Stimulated activated CD8-positive, alpha-beta memory T cell treated with anti-CD3 and anti-CD28 coated beads, Interleukin-12 subunit alpha, Interleukin-12 subunit beta, amount 100 ng/mL, for 1 hour (primary cell): ENCODE measurements at places on chromosomes 1 and 21.
A peak's percentile ranks its signal among the peaks of the same experiment; 100 is the strongest.

GRCh38 chr21:45494851-45495680, 47.2 kb downstream of the SLC19A1 start:
- no peak for DNase-seq

GRCh38 chr1:55584526-55585401, 369.6 kb upstream of the USP24 start:
- DNase-seq, result no peak

- no peak for DNase-seq
Measured at GRCh38 chr1:188427642-188428041, 1598.9 kb downstream of the PLA2G4A start.

GRCh38 chr1:58904299-58905125, 120.7 kb upstream of the JUN start:
- DNase-seq, result no peak

DNA sequence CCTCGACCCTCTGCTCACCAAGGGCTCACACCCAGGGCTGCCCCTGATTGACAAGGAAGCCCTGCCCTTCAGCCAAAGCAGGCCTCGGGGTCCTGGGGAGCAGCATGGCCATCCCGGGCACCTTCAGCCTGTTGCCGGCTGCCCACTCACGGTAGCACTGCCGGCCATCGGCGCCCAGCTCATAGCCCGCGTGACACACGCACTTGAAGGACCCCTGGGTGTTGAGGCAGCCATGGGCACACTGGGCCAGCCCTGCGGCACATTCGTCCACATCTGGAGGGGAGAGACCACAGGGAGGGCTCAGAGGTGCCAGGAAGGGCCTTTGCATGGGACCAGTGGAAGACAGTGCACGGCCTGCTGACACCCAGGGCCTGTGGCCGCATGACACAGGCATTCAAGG, 57.4 kb downstream of the ARHGEF16 start:
- no peak for DNase-seq

DNA sequence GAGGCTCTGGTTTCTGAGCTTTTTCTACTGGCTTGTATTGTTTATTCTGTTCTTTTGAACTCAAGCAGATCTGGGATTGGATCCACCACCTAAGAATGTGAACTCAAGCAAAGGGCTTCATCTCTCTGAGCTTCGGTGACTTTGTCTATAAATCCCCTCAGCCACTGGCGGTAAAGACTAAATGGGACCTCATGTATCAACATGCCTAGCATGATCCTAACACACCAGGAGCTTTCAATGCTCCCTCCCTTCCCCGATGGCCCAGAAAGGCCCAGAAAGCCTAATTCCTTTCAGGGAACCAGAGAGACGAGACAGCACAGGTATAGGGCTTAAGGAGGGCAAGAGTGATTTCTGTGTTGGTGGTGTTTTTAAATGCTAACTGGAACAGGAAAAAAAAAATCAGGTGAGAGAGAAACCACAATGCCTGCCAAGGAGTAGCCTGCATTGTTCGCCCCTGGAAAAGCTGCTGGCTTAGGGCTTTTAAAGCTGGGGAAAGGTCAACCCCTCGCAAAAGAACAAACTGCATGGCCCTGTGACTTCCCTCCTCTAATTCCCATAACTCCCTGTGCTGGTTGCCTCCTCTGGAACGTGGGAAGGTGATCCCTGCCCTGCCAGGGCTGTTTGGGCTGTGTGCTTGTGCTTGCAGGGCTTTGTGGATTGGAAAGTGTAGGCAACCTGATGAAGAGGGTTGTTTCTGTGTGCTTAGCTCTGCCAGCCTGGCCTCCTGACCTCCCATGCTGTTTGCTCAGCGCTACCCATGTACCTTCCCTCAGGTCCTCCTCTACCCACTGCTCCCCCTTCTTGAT, 147.0 kb downstream of the PLPP3 start:
- DNase-seq, result no peak

DNA sequence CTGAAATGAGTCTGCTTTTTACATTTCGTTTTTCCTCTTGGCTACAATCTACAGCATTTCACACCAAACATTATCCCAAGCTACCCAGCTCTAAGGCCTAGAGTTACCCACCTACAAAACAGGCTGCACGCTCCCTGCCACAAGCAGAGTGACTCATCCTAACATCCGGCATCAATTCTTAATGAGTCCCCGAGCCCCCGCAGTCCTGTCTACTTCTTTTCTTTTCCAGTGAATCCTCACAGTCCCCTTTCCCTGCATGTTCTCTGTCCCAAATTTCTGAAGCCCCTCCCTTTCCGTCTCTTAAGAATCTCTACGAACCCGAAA, 650 bp downstream of the PCNX2 start:
- DNase-seq, result peak; percentile 14

DNA sequence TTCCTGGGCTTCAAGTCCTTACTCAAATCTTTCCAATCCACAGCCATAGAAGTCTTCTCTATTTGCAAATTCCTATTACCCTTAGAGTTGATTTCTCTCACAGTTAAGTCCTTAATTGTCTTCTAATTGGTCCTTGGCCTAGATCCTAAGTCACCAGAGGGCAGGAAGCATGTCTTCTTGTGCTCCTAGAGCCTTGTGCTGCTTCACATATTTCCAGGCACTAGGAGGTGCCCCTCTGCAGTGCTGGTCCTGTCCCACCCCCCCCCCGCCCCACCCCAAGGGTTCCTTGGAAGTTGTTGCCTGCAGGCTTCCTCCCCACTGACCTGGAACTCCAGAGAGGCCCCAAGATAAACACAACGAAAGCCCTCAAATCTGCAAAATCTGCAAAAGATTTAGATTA, 28.1 kb upstream of the TARBP1 start:
- no peak for DNase-seq

- DNase-seq, result no peak
Measured at GRCh38 chr1:210024996-210025395, 87.0 kb downstream of the SYT14 start.

DNA sequence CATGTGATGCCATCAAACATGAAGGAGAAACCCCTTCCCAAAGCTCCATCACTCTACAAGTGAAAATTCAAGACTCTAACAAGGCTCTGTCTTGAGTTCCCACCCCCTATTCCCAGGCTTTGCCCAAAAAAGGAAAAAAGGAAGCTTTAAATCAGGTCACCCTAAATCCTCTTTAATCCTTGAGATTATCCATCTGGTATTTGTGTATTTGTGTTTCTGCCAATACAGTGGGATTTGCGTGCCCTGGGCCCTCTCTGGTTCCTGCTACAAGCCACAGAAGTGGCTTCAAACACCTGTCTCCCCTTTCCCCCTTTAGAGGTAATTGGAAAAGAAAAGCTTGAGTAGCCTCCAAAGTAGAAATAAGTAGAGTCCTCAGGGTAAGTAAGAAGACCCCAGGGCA, 120.4 kb downstream of the EDEM3 start:
- DNase-seq, result no peak

GRCh38 chr1:78080767-78081166, 35.0 kb downstream of the GIPC2 start:
- no peak for DNase-seq

DNA sequence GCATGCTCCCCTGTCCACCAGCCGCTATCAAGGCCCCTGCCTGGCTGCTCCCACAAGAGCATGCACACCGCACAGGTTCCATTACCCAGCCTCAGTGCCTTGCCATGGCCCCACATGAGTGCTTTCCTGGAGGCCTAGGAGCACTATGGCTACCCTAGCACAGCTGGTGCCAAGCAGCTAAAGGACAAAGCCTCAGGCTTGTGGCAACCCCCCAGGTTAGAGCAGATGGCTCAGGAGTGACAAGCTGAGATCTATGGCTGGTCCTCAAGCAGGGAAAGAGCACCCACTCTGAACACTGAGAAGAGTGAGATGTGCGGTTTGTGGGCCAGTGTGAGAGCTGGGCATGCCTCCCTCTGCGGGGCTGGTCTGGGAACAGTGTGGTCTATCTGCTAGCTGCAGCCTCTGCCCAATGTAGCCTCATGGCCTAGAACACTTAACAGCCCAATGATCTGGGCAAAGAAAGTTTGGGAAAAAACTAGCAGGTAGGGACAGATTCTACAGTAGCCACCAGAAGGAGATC, 129.8 kb downstream of the VAV3 start:
- DNase-seq, result no peak

- no peak for DNase-seq
Measured at GRCh38 chr1:187490266-187490665, 661.5 kb downstream of the PLA2G4A start.

DNA sequence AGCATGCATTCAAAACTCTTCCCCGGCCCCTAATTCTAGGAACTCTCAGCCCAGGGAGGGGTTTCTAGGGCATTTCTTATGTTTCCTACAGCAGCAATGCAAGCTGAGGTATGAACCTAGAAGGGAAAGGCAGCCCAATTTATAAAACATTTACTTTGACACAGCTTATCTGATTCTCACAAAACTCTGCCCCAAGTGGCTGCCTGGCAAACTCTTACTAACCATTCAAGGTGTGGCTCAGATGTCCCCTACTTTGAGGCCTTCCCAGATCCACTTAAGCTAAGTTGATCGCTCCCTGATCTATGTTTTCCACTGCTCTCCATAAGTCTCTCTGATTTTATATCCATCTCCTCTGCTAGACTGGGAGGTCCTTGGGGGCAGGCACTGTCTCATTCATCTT, 35.4 kb downstream of the AK2 start:
- DNase-seq, result no peak

DNA sequence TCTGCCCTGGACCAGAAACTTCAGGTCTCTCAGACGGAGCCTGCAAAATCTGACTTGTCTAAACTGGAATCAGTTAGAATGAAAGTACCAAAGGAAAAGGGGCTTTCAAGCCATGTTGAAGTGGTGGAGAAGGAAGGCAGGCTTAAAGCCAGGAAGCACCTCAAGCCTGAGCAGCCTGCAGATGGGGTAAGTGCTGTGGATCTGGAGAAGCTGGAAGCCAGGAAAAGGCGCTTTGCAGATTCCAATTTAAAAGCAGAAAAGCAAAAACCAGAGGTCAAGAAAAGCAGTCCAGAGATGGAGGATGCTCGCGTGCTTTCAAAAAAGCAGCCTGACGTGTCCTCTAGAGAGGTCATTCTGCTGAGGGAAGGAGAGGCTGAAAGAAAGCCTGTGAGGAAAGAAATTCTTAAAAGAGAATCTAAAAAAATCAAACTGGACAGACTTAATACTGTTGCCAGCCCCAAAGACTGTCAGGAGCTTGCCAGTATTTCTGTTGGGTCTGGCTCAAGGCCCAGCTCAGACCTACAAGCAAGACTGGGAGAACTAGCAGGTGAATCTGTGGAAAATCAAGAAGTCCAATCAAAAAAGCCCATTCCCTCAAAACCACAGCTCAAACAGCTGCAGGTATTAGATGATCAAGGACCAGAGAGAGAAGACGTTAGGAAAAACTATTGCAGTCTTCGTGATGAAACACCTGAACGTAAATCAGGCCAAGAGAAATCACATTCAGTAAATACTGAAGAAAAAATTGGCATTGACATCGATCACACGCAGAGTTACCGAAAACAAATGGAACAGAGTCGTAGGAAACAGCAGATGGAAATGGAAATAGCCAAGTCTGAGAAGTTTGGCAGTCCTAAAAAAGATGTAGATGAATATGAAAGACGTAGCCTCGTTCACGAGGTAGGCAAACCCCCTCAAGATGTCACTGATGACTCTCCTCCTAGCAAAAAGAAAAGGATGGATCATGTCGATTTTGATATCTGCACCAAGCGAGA, 46.6 kb downstream of the ZBTB17 start:
- DNase-seq, result no peak

DNA sequence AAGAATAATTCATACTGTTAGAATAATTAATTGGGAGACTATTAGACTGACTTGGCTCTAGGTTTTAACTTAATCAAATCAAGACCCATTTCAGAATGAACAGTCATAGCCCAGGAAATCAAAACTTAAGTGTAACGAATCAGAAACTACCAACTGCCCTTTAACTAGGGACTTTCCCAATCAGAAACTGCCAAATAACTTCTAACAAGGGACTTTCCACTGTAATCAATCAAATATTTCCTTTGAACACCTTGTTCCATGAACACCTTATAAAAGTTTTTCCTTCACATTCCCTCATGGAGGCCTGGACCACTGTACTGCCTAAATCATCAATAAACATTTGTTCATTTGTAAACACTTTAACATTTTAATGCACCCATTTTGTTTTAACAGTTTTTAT, 1054.7 kb upstream of the TMPRSS15 start:
- no peak for DNase-seq

GRCh38 chr1:94247138-94248094, 10.0 kb upstream of the ARHGAP29 start:
- no peak for DNase-seq

GRCh38 chr1:31869449-31869848, 53.6 kb upstream of the SPOCD1 start:
- no peak for DNase-seq

- DNase-seq, result no peak
Measured at GRCh38 chr1:8663090-8663802, 154.2 kb downstream of the RERE start.

- no peak for DNase-seq
Measured at GRCh38 chr1:147337040-147337630, 94.7 kb downstream of the CHD1L start.

DNA sequence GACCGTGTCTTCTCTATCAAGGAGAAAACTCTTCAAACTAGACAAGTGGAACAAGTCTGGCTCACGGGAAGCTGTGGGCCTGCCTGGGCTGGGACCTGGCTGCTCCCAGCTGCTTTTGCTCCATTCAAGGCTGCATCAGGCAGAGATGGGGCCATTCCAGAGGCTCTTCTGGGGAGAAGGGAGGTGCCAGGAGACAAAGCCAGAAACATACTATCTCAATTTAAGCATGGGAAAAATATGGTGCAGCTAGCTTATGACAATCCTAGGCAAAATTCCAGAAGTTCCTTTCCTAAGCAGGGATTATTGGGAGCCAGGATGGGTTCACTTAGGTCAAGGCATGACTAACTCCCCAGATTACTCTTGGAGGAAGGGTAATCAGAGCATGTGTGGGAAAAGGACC, 90.8 kb upstream of the SLC2A1 start:
- no peak for DNase-seq

DNA sequence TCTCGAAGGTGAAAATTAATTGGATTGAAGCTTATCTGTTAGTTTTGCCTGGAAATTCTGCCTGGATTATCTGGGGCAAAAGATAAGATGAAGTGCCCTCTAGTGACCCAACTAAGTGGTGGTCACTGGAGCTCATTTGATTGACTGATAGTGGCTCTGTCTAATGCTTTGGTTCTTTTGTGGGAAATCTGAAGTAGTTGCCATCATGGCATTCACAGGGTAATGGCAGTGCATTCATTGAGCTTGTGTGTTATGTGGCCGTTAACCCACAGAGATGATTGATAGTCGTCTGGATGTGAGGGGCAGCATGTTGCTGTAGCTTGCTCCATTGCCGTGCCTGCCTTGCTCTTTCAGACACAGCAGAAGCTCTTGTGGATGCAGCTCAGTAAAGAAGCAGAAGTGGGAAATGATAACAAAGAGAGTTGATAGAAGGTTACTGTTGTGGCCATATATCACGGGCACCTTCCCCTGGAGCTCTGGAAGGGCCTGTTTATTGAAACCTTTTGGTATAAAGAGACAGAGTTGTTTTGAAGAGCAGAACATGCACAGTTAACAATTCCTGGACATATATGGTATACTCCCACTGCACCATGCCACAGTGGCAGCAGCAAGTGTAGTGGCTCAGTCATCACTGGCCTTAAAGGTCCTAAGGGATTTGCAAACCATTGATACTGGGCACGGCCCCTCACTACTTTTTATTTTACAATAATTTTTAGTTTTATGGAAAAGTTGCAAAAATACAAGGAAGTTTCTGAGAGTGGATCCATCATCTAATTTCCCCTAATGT, 42.0 kb downstream of the CXADR start:
- no peak for DNase-seq
